HT-29 (cell line): ENCODE measurements at places on chromosomes 13 and 19.

DNA sequence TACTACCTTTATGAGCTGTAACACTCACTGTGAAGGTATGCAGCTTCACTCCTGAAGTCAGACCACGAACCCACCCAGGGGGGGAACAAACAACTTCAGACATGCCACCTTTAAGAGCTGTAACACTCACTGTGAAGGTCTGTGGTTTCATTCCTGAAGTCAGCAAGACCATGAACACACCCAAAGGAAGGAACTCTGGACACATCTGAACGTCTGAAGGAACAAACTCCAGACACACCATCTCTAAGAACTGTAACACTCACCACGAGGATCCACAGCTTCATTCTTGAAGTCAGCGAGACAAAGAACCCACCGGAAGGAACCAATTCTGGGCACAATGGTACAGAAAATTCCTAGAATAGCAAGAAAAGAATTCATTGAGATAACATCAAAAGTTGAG is 1796.5 kb upstream of the MIR17HG start:
- DNase-seq: no peak

DNA sequence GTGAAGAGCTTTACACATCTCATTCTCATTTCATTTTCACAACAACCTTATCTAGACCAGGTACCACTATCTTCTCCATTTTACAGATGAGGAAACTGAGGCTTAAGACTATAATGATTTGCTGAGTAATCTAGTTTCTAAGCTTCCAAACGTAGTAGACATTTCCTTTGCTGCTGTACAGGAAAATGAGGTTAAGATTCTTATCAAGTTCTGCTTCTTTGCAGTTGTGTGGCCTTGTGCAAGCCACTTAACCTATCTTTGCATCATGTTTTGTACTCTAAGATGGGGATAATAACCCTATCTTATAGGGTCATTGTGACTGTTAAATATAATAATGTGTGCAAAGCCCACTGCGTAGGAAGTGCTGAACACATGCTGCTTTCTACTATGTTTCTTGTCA is 307.9 kb downstream of the HS6ST3 start:
- DNase-seq: no peak

DNA sequence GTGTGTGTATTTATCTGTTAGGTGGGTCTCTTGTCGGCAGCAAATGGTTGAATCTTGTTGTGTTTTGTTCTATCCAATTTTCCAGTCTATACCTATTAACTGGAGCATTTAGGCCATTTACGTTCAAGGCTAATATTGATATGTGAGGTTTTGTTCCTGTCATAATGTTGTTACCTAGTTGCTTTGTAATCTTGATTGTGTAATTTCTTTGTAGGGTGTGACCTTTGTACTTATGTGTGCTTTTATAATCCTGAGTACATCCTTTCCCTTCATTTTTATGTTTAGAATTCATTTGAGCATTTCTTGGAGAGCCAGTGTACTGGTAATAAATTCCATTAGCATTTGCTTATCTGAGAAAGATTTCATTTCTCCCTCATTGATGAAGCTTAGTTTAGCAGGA is 83.0 kb upstream of the MIR17HG start:
- no peak for DNase-seq

DNA sequence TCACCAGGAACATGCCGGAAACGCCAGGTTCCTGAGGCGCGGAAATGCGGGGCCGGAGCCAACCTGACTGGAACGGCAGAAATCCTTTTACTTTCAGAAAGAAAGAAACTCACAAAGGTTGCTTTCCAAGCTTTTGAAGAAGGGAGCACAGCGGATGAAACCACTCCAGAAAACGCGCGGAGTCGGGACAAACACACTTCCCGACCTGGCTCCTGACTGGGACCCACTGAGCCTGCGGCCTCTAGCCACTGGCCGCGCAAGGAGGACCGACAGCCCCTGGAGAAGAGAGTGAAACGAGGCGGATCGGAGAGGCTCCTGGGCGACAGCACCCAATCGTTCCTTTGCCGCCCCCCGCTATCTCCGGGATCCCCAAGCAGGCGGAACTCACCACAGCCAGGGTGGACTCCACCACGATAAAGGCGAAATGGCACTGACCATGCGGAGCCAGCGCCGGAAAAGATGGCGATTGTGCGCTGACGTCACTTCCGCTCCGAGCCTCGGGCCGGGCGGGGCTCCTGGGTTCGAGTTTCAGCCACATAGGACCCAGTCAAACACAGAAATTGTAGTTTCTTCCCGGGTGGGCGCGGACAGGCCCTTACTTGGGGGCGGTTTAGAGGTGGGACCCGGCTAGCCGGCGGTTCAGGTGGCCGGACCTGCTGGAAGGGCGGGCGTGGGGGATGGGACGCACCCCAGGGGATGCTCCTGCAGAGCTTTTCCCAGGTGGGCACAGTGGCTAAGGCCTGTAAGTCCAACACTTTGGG is at the start of gene ZNF121:
TSS of gene ZNF121 (minus strand) at position 432 of the 761 bp plus-strand sequence. CDS start 16,407 bp downstream, outside the sequence.
- DNase-seq: peak; percentile 82

DNA sequence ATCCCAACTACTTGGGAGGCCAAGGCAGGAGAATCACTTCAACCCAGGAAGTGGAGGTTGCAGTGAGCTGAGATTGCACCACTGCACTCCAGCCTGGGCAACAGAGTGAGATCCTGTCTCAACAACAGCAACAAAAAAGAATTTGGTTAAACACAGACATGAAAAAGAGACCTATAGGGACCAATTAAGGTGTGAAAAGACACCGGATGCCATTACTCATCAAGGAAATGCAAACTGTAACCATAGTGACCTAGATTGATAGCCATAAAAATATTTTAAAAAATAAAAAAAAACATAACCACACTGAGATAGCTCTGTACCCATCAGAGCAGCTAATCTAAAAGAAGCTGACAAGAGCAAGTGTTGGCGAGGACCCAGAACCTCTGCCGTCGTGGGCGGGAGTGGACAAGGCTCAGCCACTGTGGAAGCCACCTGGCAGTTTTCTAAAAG is 37.1 kb upstream of the ISYNA1 start:
- DNase-seq: no peak
